ENCODE measurements at places on chromosomes 6 and 20.
A peak's percentile ranks its signal among the peaks of the same experiment; 100 is the strongest.

DNA sequence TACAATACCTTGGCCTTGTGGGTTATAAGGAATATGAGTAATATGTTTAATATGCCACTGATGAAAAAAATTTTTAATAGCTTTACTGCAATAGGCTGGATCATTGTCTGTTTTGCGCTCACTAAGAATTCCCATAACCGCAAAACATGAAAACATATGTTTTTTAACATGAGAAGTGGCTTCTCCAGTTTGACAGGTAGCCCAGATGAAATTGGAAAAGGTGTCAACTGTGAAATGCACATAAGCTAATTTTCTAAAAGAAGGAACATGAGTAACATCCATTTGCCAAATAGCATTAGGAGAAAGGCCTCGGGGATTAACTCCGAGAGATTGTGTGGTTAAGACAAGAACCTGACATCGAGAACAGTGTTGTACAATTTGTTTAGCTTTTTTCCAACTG lies 4.9 kb downstream of the GLYATL3 start:
- DNase-seq, result no peak

DNA sequence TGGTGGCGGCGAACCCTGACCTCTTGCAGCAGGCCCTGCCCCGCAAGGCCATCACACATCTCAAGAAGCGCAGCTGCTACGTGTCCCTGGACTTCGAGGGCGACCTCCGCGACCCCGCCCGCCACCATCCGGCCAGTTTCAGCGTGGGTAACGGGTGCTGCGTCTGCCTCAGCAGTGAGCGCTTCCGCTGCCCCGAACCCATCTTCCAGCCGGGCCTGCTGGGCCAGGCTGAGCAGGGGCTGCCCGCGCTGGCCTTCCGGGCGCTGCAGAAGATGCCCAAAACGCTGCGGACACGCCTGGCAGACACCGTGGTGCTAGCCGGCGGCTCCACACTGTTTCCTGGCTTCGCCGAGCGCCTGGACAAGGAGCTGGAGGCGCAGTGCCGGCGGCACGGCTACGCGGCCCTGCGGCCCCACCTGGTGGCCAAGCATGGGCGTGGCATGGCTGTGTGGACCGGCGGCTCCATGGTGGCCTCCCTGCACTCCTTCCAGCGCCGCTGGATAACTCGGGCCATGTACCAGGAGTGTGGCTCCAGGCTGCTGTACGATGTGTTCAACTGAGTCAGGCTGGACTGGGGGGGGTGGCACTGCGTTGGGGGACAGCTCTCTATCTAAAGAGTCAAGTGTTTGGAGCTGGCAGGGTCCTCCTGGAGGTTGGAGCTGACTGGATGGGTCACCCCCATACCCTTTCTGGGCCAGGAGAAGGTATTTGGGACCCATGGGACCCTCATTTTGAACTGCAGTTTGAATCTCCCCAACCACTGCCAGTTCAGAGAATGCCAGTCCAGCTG lies 1.1 kb downstream of the ACTL10 start:
- peak; percentile 69 for DNase-seq

DNA sequence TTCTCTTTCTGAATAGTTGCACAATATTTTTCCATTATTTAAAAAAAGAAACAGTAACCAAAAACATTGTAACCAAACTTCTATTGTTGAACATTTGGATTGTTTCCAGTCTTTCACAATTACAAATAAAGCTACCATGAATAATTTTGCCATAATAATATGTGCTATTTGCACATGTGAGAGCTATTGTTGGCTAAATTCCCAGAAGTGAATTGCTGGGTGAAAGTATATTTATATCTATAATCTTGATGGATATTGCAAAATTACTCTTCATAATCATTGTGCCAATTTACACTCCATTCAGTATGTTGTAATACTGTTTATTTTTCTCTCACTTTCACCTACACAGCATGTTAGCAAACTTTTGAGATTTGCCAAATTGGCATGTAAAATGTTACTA lies 36.6 kb upstream of the SLC22A16 start:
- DNase-seq, result peak; percentile 32

- peak; percentile 19 for DNase-seq
Observed at GRCh38 chr6:23016696-23017095, 447.3 kb downstream of the HDGFL1 start.

- peak; percentile 64 for DNase-seq
Observed at GRCh38 chr6:31651602-31652191, 764 bp downstream of the BAG6 start.

DNA sequence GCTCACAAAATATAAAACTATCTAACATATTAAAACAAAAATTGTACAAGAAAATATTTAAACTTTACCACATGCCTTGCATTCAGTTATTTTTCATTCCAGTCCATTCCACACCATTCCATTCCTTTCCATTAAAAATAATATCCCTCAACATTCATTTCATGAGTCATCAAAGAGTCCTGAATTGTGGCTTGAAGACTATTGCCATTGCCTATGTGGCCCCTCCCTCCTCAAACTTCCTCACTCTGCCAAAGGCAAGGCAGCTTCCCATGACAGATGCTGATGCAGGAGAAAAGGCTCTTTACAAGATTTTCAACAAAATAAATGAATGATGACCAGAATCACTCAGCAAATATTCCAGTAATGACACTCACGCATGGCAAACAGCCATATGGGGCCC lies 31.7 kb downstream of the IL20RA start:
- DNase-seq, result peak; percentile 91

DNA sequence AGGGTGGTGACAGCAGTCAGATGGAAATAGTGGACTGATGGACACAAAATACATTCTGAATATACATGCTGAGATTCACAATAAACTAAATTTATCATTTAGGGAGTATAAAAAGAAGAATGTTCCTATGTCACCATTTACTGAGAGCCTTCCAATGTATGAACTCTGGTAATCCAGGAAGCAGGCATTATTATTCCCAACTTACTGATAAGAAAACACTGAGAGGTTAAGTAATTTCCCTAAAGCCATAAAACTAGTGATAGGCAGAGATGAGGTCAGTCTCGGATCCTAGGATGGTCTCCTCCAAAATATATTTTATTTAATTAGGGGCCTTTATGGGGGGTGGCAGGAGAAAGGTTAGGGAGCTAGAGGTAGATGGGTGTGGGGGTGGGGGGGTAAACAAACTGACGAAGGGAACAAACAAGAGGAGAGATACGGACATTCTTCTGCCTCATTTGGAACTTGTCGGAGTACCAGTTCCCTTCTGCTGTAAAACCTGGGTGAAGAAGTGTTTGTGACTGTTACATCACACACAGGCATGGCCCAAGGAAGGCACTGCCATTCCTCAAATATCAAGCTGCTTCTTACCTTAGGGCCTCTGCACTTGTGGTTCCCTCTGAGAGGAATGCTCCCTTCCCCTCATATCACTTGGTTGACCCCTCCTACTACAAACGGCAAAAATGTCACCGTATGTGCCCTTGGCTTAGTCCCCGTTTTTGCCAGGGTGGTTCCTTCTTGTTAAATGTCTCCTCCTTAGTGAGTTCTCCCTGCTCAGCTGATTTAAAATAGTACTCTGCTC lies 6.7 kb downstream of the SAYSD1 start:
- no peak for DNase-seq

GRCh38 chr20:25247518-25247955 lies 348 bp upstream of the PYGB start:
- no peak for DNase-seq

GRCh38 chr6:27894839-27895762 lies 17.1 kb downstream of the OR2B2 start:
- peak; percentile 82 for DNase-seq

- peak; percentile 58 for DNase-seq
Observed at GRCh38 chr20:35992713-35993335, 24.4 kb downstream of the CNBD2 start.

DNA sequence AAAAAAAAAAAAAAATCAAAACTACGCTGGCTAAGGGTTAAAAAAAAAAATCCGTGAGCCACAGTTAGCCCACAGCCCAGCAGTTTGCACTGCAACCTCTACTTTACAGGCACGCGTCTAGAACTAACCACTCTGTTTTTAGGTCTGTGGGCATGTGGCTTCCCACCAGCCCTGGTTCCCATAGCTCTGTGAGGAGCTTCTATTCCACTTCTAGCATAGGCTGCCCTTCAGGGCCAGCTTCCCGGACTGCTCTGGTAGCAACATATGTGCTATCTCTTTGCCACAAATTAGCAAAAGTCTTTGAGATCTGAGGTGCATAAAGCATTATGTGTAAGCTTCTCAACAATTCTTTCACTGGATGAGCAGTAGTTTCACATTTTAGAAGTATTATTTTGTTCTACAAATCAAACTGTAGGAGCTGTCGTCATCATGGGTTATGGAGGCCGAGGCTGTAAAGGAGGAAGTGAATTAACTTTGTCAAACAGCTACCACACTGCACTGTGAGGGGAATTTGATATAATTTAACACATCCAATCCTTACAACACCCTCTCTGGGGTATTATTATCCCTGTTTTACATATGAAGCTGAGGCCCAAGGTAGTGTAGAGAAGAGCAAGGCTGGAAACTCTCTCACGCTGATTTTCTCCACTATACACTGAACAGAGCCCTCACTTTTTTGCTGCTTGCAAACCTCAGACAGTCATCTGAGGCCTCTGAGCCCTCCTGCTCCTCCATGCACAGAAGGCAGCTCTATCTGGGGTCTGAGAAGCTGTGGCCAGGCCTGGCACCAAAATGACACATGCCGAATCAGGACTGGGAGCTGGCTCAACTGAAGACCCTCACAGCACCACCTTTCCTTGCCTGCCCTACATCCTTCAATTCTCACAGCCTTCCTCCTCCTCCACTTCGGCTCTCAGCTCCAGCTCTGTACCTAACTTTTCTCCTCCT lies 35.4 kb downstream of the MAN1A1 start:
- no peak for DNase-seq

GRCh38 chr20:51456511-51457509 lies 85.7 kb downstream of the NFATC2 start:
- DNase-seq, result peak; percentile 97

- DNase-seq, result no peak
Observed at GRCh38 chr20:63210011-63210605, 5.8 kb downstream of the YTHDF1 start.

DNA sequence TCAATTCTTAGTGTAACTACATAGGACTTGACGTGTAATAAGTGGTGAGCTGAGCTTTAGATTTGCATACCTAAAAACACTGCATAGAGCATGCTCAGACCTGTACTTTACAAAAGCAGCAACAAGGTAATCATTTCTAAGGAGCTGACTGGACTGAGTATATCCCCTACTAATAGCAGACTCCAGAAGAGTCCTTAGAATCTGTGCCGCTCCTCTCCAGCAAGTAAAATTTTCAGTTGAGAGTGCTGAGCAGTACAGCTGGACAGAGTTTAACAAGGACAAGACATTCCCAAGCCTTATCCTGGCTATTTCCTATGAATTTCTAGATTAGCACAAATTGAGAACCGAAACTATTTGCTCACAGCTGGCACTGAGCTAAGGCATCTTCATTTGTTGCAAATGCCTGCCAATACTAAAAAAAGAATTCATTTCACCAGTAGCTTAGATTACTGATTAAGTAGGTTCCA lies 26.1 kb upstream of the KLHL31 start:
- no peak for DNase-seq

GRCh38 chr6:27332692-27333641 lies 20.9 kb upstream of the POM121L2 start:
- DNase-seq, result peak; percentile 60

DNA sequence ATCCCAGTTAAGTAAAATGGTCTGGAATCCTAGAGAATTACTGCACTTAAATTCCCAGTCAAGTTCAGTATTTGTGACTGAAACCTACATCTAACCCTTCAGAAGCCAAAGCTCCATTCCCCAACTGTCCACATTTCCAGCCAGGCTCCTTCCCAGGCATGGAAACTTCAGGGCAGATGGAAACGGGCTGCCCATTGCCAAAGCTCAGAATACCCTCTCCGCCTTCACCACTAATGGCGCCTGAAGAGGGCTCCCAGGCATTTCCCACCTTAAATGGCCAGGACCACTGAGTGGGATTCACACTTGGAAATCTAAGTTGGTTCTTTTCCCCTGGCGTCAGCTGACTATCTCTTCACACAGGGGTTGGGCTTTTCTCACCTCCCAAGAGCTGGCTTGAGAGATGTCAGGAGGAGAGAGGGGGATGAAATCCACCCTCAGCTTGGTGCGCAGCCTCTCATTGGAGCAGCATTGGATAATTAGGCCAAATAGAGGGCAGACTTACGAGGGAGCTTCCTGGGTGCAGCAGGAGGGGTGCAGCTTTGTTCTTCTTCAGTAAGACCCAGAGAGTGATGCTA lies 82.9 kb downstream of the ANKRD60 start:
- DNase-seq, result no peak

DNA sequence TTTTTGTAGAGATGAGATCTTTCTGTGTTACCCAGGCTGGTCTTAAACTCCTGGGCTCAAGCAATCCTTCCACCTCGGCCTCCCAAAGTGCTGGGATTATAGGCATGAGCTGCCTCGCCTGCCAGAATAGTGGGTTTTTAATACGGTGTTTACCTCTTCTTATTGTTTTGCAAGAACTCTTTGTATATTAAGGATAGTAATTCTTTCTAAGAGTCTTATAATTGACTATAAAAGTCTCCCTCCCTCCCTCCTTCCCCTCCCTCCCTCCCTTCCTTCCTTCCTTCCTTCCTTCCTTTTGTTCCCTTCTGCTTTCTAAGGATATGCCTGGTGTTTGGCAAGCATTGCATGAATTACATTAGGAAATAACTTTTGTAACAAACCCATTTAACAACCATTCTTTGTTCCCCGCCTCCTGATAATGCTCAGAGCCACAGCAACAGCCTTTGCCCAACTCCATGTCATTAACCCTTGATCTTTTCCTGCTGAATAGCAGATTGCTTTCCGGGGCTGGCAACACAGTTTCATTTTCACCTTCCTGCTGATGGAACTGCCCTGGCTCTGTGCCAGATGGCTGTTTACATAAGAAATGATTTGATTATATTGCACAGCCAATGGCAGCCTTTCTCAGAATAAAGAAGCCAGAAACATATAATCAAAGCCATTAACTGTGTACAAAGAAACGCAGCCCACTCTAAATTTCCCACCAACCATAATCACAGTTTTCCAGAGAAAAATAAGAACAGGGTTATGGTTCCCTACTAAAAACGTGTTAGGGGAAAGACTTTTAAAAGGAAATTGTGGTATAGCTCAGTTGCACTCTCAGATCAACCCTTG lies 143.7 kb upstream of the PTPN1 start:
- DNase-seq, result peak; percentile 44

DNA sequence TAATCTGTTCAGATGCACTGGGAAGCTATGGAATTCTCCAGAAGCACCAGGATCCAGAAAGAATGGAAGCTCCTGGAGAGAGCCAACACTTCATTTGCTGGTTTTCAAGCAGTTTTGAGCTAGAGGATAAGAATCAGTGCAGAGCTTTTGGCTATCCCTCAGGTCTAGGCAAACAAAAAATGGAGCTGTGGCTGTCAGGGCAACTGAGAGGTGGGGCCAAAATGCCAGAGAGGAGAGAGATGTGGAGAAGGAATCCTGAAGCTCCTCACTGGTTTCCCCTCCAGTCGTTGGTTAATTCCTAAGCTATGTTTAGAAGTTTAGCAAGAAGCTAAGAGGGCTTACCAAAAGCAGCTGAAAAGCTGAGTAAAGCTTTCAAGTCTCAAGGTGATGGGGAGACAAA lies 294.2 kb upstream of the JARID2 start:
- no peak for DNase-seq

Measured in fibroblast of skin of abdomen (primary cell).